ENCODE measurements at places on chromosomes 7 and 10.

- DNase-seq: no peak
Measured at GRCh38 chr7:45292481-45292880, 134.9 kb downstream of the RAMP3 start.

DNA sequence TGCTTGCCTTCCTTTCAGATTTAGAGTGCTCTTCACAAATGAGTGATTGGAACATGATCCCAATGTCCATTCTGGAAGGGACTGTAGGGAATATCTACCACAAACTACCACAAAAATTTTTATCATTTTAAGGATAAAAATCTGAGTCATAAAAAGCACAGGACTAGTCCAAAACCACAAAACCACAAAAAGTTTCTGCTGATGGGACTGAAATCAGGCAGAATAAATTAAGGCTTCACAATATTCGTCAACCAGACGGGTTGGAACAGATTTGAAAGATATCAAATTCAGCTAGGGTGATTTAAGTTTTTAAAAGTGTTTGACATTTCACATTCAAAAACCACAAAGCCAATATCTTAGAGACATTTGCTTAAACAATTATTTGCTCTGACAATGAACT lies 100.1 kb upstream of the PTN start:
- DNase-seq: no peak

- DNase-seq: no peak
Measured at GRCh38 chr10:121134711-121135110, 283.5 kb downstream of the WDR11 start.

- no peak for DNase-seq
Measured at GRCh38 chr10:38007551-38007950, 2.9 kb upstream of the ZNF33A start.

DNA sequence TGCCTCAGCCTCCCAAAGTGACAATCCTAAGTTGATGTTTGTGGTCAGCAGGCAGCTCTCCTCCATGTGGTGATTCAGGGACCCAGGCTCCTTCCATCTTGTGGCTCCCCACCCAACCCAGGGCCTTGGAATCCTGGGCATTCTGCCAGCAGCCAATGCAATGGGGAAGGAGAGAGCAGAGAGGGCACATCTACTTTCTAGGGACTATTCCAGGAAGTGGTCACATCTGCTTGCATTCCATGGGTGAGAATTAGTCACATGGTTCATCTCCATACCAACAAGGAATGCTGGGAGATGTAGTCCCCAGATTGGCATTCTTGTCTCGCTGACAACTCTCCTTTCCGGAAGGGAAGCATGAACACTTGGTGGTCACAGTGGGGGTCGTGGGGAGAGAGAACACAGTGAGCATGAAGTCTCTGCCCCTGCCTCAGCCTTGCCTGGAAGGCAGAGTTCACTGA lies 9.9 kb upstream of the SRRM3 start:
- DNase-seq: no peak

DNA sequence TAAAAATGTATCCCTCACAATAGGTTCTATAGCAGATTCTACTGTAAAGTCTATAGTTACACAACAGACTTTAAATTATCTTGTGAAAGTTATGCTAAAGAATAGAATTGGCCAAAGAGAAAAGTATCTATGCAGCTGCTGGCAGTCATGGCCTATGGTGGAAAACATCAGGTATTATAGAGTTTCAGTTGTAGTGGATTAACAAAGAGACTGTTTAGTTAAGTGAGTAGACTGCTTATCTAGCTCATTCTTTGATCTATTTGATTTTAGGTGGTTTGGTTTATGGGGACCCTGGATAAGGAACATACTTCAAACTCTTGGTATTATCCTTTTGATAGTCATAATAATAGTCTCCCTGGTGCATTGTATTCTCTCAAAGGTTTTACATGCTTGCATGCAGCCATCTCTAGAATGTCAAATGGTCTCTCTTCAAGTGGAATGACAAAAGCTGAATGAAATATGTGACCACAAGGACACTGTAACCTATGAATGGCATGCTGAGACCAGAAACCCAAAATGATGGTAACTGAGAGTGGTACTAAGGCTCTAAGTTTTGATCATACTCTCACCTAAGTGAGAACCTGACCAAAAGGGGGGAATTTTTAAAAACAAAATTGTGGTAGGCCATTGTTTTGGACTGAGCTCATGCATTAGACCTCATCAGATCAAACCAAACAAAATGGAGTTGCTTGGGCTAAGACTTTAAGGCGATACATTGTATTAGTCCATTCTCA lies 54.9 kb upstream of the NAMPT start:
- DNase-seq: no peak

DNA sequence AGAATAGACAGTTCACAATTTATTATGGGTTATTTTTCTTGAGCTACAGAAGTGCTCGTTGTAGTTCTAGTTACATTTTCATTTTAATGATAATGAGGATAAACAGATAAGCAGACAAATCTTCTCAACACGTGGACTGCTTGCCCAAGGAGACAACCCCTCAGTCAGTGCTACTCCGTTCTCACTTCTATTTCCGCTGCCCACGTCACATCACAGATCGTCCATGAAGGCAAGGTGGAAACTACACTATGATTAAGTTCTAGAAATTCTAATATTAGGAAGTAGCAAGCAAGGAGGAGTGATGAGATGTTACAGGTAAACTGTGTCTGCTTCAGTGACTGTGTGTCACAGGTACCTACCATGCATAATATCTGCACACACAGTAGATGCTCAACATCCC lies 210.5 kb downstream of the CHCHD3 start:
- no peak for DNase-seq

DNA sequence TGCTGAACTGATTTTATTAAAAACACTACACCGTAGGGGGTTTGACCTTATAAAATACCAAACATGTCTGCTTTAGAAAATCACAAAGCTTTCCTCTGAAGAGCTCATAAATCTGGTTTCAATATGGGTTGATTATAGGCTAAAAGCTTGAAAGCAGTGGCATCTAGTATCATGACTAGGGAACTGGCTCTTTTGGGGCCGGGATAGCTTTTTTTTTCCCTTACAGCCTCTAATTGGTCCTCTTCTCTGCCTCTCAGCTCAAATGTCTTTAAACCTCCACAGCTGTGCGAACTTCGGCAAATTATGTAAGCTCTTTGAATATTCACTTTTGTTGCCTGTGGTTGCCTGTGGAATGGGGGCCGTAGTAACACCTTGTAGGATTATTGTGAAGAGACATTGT lies 8.4 kb downstream of the BAMBI start:
- no peak for DNase-seq

DNA sequence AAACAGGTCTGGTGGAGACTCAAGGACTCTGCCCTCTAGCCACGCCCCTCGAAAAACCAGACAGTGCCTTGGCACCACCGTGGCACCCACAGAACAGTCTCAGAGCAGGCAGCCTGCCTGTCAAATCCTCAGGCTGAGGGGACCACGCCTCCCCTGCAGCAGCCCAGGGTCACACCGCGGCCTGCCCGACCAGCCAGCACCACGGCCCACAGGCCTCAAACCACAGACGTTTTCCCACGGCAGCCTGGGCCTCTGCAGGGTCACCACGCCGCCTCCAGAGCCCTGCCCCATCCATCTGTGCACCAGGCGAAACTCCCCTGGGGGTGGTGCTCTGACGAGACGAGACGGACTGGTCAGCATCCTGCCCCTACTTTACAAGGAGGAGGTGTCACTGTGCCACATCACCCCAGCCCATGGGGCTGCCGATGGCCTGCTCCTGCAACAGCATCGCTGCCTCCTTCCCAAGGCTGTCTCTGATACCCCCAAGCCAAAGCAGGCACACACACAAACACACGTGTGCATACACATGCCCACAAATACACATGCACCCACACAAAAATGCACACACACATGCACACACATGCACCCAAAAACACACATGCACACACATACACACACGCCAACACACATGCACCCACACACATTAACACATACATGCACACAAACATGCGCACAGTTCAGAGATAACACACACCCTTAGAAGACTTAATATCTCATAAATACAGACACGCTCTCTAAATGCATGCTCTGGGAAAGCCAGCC lies 24.6 kb downstream of the PAPOLB start:
- no peak for DNase-seq

GRCh38 chr7:157797361-157797760 lies 460.6 kb downstream of the DNAJB6 start:
- no peak for DNase-seq

GRCh38 chr10:111801841-111802240 lies 381.7 kb downstream of the GPAM start:
- DNase-seq: no peak

DNA sequence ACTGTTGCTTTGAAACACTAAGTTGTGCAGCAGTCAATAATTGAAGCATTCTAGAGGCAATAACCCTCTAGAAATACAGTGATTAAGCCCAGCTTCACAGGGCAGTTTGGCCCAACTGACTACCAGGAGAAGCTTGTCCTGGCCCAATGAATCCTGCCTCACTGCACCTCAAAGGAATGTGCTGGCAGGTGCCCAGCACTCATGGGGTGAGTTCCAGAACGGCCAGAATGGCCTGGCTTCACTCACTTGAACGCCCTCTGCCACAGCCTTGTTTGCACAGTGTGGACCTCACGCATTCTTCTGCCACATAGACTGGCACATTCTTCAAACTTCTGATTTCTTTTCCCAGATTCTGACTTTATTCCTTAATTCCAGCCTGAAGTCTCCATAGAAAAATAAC lies 6.6 kb upstream of the ITIH2 start:
- DNase-seq: no peak

- no peak for DNase-seq
Measured at GRCh38 chr7:127378537-127378936, 14.0 kb downstream of the ZNF800 start.

DNA sequence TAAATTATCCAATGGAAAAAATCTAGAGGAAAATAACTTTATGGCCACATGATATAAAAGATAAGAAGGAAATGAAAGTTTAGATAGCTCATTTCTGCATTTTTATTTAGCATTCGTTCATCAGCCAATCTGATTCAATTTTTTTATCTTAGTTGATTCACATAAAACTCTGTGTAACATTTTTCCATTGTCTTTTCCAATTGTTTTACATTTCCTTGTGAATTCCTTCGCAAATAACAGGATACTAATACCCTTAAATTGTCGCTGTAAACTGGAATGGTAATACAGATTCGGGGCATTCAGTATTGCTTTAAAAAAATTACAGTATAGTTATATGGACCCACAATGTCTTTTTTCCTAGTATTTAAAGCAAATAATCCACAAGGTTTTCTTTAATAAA lies 136.4 kb downstream of the CUBN start:
- DNase-seq: no peak

- no peak for DNase-seq
Measured at GRCh38 chr7:18086165-18087025, 58.7 kb upstream of the PRPS1L1 start.

DNA sequence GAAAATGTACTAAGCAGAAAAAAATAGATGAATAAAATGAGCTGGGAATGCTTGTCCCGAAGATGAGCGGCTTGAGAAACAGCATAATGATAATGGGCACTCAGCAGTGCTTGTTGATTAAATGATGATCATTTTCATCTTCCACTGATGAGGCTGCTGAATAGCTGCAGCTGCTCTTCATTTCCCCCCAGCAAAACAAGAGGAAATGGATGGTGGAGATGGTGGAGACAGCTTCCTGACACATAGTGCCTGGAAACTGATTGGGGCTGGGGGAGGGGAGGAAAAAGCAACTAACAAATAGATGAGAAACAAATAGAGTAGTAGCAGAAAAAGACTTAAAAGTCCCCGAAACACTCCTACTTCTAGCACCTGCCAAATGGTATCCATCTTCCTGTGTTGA lies 41.4 kb downstream of the MRC1 start:
- no peak for DNase-seq

GRCh38 chr10:129653428-129653827 lies 186.4 kb downstream of the MGMT start:
- DNase-seq: no peak

- DNase-seq: no peak
Measured at GRCh38 chr10:86167762-86168128, 198.8 kb downstream of the GRID1 start.

- no peak for DNase-seq
Measured at GRCh38 chr10:53978301-53978700, 822.7 kb downstream of the PCDH15 start.

GRCh38 chr7:42913591-42913990 lies 1.7 kb upstream of the C7orf25 start:
- no peak for DNase-seq

GRCh38 chr10:34732926-34733325 lies 82.2 kb downstream of the PARD3 start:
- DNase-seq: no peak

DNA sequence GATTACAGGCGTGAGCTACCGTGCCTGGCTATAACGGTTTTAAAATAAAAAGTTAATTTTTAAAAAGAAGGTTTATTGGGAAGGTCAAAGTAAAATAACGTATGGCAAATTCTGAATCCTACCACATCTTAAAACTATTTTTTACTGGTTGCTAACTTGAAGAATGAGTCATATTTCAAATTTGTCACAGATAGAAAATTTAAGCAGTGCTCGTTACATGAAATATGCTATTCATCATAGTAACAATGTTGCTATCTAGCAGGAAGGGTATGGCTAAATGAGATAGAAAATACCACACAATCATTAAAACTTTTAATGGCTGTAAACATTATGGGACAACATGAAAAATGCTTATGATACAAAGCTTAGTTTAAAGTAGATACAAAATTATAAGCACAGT lies 500.5 kb downstream of the PHTF2 start:
- no peak for DNase-seq

GRCh38 chr10:69474742-69475432 lies 23.6 kb downstream of the TSPAN15 start:
- no peak for DNase-seq

DNA sequence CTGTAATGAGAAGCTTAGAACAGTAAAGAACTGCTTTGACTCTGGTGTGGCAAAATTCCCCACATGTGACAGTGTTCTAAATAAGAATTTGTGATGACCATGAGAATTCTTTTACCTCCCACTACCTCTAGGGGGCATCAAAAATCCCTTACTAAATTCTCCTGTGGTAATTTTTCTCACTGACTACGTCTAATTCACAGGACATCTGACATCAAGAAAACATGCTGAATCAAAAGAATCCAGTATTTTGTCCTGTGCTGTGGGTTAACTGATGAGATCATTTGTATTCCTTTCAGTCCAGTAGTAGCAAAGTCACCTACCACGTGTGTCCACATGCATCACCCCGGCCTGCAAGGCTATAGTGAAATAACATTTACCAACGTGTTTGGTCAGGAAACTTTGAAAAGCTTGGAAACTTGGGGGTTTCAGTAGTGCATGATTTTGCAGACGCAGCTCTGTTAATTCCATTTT lies 103.8 kb downstream of the ATE1 start:
- DNase-seq: no peak

All from cortex of kidney (tissue), 1 donor.